ENCODE measurements at places on chromosomes 3 and 15. TPM values are rescaled to one million over a fixed set of nuclear protein-coding genes. Genes with fewer than 3 reads are reported as not detected.

Gene STRC
- total RNA-seq, result 0.27 TPM

Gene GOLGA8N
- total RNA-seq, result 0.29 TPM

Gene ZNF385D
- total RNA-seq, result not detected

Gene KBTBD13
- total RNA-seq, result not detected

Gene PRTG
- 16.4 TPM for total RNA-seq

DNA sequence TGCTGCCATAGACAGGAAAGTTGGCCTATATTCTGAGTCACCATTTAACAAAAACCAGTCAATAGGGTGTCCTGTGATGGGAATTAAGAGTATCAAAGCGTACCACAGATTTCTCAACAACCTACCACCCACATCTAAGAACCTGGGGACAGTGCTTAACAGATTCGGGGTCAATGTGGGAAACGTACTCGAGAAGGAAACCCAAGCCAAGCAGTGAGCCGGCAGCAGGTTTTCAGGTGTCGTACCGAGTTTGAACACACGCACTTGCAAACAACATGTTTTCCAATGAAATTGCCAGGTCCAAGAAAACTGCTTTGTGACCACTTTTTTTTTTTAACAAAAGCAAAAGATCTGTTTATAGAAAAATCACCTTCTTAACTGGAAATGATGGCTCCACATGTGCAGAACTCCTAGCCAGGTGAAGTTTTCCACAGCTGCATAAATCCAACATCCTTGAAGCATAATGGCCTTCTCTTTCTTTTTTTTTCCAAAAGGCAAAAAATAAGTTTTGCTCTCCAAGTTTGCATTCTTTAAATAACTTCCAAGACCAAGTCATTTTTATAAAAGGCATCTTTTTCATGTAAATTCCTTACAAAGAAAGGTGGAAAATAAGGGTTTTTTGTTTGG, 45.7 kb downstream of the ADAMTS17 start:
- DNase-seq, result no peak

GRCh38 chr3:57089043-57089442, 28.6 kb downstream of the SPATA12 start:
- DNase-seq, result no peak

- DNase-seq, result no peak
Observed at GRCh38 chr3:123339302-123339701, 109.6 kb downstream of the ADCY5 start.

DNA sequence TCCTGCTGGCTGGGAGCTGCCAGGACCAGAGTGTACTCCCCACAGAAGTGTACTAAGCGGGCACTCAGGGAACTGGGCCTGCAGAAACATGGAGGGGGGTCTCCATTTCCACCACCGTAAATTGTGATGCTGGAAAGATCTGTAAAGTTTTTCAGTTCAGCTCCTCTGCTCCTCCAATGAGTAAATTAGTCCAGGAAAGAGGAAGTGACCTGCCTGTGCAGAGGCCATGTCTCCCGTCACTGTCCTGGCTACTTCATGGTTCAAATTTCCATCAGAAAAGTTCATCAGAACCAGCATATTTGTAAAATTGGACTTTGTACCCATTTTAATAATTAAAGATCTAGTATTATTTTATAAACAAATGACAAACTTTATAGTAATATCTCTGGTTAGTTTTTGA, 226.7 kb upstream of the THBS1 start:
- DNase-seq, result no peak

GRCh38 chr15:64861960-64862359, 20.2 kb downstream of the PLEKHO2 start:
- no peak for DNase-seq

DNA sequence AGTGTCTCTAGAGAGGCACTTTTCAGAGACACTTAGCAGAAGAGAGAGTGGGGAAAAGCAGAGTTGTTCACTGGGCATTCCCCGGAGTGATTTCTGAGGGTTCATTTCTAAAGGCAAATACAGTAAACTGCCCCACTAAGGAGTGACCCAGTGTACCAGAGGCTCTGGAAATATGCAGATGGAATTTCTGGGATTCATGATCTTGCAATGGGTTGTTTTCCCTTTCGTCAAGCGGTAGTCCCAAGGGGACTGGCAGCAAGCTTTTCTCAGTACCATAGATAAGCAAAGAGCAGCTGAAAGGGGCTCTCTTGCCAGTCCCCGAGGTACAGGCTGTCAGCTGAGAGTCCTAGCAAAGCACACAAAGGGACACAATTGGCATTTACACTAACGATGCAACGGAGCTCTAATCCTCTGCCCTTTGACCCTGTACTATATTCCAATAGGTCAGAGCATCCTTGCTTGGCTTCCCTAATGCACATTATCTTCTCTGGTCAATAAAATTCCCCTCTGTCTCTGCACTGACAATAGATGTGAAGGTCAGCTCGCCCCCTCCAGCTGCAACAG, 155.6 kb downstream of the SEMA6D start:
- no peak for DNase-seq

DNA sequence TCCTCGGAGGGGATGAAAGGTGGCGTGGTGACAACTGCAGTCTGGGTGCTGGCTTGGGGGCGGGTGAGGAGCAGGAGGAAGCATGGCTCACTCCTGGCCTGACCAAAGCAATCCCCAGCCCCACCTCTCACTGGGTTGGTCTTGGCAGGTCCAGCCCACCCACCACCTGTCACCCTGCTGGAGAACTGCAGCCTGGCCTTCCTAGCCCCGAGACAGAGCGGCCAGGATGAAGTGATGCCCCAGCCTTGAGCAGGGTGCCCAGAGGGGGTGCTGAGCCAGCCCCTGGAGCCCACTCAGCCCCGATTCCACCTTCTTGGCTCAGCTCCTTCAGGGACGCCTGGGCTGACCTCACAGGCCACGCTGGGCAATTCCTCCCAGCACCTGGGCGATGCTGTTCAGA, 89.9 kb downstream of the IQSEC1 start:
- no peak for DNase-seq

DNA sequence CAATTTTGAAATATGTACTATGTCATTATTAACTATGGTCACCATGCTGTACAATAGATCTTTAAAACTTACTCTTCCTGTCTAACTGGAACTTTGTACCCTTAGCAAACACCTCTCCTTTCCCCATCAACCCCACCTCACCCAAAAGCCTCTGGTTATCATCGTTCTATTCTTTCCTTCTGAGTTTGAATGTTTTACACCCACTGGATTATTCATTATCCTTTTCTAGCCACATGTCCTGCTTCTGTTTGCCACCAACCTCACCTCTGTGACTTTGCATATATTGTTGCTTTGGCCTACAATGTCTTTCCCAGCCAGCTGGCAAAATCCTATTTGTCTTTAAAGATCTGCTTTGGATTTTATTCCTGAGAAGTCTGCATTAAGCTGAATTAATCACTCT, 102.6 kb upstream of the TSPAN3 start:
- no peak for DNase-seq

DNA sequence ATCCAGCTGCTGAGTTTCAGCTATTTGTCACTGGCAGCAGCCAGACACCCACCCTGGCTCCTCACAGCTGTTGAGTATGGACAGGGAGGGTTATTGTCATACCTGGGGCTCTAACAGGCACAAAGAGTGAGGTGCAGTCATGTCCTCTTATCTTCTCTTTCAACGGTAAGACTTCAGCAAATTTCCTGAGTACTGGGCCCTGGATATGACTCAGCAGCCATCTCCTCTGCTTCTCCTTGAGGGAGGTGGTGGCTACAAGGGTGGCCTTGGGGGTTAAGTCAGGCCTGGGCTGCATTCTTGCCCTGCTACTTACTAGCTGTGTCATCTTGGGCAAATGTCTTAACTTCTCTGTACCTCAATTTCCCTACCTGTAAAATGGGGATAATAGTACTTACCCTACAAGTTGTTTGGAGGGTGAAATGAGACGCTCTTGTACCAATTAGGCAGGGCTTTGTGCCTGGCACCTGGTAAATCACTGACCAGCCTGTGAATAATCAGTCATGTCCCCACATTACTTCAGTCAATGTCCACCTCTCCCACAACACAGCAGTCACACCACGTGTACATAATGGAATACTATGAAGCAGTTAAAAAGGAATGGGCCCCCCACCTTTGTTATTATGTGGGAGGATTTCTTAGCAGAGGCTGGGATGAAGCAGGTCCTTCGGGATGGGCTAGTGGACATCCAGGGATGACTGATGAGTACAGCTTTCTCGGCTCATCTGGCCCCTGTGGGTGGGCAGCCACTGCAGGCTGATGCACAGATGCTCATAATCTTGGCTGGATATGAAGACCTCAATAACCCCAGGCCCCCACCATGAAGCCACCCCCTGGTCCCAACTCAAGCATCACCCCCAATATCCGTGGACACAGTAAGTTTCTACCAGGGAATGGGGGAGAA, 528.8 kb downstream of the SHQ1 start:
- DNase-seq, result no peak

DNA sequence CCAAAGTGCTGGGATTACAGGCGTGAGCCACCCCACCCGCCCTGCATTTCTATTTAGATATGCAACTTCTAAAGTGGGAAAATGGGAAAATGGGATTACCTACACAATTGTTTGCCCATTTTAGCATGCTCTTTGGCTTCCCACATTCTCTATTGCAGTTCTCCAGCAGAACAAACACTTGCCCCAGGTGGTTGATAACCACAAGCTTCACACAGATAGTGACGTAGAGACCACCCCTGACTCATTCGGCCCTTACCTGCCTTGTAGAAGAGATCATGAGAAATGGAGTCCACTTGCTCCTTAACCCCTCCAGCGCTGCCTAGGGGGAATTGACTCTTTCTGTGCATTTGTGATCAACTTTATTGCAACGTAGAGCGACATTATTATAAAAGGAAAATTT, 83.2 kb upstream of the RAP2B start:
- DNase-seq, result no peak
